ENCODE measurements at places on chromosomes 7 and 10.

- DNase-seq, result no peak
Measured at GRCh38 chr10:112769611-112770370, 180.3 kb upstream of the TCF7L2 start.

DNA sequence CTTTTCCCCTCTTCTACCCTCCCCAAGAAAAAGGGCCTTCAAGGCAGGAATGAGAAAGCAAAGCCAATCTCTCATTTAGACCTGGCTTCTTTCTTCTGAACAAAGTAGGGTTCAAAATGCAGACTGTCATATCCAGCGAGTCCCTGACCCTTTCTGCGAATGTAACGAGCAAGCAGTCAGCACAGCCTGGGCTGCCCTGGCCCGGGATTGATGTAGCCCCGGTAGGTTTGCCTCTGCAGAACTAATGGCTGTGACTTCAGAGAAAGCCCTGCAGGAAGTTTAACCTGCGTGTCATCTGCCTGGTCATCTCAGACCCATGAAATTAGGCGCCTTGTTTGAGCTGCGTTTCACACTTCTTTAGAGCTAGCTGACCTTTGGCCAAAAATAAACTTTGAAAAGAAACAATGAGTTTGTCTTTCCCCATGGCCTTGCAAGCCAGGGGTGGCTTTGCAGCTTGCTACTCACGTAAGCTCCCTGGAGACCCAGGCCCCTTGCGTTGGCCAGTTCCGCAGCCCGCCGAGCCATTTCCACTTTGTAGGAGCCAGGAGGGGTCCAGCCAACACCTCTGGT is 36.4 kb downstream of the HABP2 start:
- DNase-seq, result no peak

- DNase-seq, result no peak
Measured at GRCh38 chr7:1290679-1291356, 58.1 kb downstream of the UNCX start.

- no peak for DNase-seq
Measured at GRCh38 chr7:128914566-128915151, 4.2 kb upstream of the KCP start.

- no peak for DNase-seq
Measured at GRCh38 chr10:85608706-85609105, 757.9 kb downstream of the GRID1 start.

DNA sequence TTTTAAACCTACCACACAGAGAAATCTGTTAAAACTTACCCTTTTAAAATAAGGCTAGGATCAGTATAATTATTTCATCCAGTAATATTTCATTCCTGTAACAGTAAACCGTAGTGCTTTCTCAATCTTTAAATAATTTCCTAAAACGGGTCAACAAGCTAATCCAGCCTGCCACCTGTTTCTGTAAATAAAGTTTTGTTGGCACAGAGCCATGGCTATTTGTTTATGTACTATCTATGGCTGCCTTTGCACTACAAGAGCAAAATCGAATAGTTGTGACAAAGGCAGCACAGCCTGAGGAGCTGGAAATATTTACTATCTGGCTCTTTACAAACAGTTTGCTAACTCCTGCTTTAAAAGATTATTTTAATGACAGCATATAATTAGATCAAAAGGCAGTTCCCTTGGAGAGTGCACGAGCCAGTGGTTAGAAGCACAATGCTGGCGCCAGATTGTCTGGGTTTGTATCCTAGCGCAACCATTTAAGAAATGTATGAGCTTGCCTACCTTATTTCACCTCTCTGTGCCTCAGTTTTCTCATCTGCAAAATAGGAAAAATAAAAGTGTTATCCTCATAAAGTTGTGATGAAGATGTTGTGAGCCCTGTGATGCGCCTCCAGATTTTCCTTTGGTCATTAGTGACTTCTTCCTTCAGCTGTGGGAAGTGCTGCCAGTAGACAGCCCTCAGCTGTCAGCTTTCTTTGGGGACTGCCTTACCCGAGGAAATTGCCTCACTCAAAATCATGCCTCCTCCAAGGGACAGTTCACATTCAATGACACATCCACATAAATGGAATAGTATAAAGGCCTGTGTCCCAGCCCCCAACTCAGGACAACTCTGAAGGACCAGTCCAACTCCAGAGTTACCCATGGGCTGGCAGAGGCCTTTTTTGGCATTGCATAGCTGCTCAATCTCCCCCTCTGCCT is 11.8 kb upstream of the MIOS start:
- DNase-seq, result no peak

DNA sequence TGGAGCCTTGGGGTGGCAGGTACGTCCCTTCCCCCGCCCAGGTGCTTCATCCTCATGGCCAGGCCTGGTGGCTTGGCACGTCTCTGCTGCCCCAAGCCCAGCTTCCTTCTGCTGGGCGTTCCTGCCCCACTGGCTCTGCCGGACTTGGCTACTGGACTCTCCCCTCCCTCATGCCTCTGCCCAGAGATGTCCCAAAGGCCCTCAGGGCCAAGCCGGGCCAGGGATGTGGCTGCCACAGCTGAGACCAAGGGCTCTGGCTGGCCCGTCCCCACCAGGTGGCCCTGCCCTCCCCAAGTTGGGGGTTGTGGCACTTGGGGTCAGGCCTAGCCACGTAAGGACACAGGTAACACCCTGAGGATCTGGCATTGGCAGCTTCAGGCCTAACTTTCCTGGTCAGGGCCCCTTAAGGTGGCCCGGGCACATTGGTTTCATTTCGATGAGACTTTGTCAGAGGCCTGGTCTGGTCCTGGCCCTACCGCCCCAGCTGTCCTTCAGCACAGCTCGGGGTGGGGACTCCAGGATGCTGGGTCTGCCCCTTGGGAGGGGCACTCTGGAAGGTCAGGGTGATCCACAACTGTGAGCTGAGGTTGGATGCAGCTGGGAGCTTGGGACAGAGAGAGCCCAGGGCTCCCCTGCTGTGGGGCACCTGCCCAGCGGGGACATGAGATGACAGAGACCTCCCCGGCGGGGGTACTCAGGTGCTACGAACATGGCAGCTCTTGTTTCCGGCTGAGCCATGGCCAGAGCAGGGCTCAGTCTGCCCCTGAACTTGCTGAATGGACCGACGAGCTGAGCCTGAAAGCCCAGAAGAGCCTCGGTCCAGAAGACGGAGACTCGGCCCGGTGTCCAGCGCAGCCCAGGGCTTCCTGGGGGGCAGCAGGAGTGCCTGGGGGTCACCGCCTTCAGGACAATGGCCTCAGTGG is 2.9 kb downstream of the BHLHA15 start:
- DNase-seq, result no peak

DNA sequence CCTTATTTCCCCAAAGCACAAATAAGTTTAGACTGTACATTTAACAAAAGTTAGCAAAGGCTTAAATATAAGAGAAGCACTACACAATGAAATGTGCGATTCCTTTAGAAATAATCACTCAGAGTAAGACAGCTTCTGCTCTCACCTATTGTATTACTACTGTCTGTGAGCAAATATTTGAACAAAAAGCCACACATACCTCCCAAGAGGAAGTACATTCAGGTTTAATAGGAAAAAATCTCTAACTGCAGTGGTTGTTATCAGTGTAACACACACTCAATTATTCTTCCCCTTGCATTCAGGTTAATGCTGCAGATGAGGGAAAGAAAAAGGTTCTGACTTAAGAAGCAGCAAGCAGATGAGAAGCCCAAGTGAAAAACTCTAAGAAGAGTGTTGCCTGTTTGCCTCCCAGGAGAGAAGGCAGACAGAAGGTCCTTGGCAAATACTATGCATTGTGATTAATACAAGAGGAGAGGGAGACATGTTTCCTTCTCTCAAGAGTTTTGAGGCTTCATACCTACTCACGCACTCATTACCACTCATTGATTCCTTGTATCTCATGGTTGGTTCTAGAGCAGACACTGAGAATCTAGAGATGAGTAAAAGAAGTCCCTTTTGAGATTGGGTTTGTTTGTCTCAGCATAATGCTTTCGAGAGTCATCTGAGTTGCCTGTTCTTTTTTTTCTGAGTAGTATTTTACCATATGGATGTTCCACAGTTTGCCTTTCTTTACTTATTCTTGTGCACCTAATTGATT is 13.6 kb downstream of the GIMAP4 start:
- DNase-seq, result no peak

- DNase-seq, result no peak
Measured at GRCh38 chr7:20350518-20350951, 19.8 kb downstream of the ITGB8 start.

DNA sequence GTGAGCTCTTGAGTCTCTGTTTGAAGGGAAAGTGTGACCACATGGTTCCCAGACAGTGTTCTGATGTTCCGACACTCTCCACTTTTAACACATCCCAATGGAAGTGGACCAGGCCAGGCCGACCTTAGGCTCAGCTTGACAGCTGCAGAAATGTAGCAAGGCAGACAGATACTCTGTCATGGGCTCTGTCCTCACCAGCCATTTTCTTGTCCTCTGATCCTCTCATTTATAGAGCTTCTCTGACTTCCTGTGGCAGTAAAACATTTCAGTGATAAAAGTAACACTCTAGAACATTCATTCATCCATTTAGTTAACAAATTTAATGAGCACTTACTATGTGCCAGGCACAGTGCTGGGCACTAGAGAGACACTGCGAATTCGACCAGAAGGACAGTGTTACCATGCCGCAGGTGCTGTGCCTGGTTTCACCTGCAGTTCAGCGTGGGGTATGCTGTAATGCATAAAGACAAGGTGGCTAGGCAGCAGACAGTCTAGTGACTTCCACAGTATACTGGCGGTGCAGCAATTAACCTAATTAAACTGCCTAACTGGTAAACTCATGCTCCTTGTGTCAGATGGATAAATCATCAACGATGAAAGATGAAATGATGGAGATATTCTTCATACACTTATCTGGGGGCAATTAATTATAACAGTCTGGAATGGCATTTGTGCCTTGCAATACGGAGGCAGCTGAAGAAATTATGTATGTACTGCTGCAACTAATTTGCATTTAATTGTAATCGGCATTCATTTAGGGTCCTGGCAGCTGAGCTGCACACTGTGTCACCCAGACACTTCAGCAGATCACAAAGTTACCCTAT is 188.1 kb downstream of the NRP1 start:
- DNase-seq, result no peak

DNA sequence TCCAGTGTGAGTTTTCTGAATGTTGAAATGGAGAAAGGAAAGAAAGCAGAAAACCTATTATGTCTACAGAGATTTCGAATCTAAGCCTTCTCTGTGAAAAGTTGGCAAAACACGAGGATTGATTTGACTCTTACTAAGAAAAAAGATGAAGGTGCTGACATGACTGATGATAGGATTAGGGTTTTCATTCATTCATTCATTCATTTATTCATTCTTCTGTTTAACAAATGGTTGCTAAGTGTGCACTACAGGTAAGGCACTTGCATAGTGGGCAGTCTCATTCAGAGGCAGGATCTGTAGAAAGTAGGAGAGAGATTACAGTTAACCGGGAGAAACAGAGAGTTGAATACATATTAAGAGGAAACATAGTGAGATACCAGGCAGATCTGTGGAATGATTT is 137.1 kb downstream of the ZNF365 start:
- DNase-seq, result no peak

DNA sequence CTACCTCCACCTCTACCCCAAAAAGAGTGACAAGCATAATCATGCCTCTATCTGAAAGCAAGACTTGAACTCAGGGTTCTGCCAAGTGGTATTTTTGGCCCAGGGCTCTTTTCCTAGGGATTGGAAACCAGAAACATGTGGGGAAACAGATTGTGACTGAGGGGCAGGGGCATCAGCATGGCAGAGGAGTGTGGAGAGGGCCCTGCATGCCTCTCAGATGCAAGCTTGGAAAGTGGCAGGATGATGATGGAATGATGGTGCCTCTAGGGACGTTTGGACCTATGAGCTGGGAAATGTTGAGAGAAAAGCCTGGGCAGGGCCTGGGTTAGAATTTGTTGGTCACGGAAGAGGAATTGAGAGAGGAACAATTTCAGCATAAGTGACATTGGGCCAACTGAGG is 78.4 kb upstream of the LEP start:
- no peak for DNase-seq

DNA sequence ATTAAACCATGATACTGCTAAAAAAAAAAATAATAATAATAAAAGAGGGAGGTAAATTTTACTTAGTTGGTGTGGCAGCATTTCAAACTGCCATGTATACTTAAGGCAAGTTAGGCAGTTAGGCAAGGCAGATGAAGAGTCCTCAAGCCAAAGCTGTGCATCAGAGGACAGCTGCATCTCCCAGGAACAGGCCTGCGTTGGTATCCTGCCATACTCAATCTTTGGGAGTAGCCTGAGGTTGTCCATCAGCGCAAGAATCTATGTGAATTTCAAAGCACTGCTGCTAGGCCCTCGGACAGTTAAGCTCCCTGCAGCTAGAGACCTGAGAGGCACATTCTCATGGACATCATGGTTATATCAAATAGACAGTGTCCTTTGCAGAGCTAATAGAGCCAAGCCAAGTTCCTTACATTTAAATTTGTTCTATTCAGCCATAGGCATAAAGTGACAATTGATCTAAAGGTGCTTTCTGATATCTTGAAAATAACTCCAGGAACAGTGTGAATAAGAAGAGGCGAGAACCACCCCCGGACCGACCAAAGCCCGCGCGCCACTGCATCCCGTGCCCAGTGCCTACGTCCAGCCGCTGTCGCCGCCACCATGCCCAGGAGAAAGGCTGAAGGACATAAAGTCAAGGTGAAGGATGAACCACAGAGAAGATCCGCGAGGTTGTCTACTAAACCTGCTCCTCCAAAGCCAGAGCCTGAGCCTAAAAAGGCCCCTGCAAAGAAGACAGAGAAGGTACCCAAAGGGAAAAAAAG is 310.6 kb downstream of the SEMA3D start:
- no peak for DNase-seq

- no peak for DNase-seq
Measured at GRCh38 chr7:138434597-138435019, 25.5 kb upstream of the TRIM24 start.

GRCh38 chr10:62492012-62492869 is 118.1 kb downstream of the ZNF365 start:
- DNase-seq, result no peak

DNA sequence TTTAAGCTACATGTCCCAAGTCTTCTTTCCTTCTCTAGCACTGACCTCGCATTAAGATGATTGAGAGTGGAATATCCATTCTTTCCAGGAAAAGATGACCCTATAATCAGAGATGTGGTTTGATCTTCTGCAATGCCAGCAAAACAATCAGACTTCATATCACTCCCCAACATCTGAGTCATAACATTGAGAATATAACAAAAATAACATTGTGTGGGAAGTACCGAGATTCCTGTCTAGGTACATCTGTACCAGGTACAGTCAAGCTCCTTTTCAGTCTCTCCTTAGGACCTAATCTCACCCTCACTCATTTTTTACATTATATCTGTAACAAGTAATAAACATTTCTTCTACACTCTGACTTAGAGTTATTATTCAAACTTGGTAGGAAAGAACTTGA is 201.6 kb downstream of the LRRTM3 start:
- DNase-seq, result no peak

GRCh38 chr10:89476150-89476549 is 59.2 kb downstream of the SLC16A12 start:
- no peak for DNase-seq

DNA sequence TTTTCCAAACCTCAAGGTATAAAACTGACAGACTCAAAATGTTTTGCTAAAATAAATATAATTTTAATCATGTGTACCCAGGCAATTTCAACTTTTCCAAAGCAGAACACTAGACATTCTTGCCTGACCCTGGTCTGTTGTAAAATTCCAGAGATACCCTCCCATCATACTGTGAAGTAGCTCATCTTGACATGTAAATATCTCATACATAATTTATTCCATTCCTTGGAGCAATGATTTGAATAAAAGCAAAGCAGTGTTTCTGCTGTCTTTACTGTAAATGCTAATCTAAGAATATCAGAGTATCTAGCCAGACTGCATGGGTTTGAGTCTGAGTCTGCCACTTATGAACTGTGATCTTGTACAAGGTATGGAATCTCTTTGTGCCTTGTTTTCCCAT is 68.9 kb downstream of the TES start:
- no peak for DNase-seq
